Natural killer cell (primary cell): ENCODE measurements at places on chromosomes 3 and 15. TPM values are rescaled to one million over a fixed set of nuclear protein-coding genes. Genes with fewer than 3 reads are reported as not detected.

DNA sequence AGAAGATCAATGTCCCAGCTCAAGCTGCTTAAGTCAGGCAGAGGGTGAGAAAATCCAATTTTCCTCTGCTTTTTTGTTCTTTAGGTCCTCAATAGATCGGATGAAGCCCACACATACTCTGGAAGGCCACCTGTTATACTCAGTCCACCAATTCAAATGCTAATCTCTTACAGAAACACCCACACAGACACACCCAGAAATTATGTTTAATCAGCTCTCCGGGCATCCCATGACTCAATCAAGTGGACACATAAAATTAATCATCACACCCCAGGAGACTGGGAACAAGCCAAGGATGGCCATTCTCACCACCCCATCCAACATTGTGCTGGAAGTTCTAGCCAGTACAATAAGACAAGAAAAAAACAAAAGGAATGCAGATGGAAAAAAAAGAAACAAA lies 67.8 kb upstream of the SLC24A5 start:
- DNase-seq = no peak

- DNase-seq = no peak
These were observed 237.8 kb upstream of the GADL1 start for GRCh38 chr3:31132132-31132769.

- no peak for DNase-seq
These were observed 38.8 kb downstream of the SATB1 start for GRCh38 chr3:18386274-18386890.

- DNase-seq = no peak
These were observed 139.7 kb upstream of the CPNE4 start for GRCh38 chr3:132174500-132174899.

GRCh38 chr3:12004741-12005513 lies 739 bp downstream of the SYN2 start:
- DNase-seq = no peak

- DNase-seq = no peak
These were observed 394.1 kb downstream of the OCA2 start for GRCh38 chr15:27705056-27705455.

DNA sequence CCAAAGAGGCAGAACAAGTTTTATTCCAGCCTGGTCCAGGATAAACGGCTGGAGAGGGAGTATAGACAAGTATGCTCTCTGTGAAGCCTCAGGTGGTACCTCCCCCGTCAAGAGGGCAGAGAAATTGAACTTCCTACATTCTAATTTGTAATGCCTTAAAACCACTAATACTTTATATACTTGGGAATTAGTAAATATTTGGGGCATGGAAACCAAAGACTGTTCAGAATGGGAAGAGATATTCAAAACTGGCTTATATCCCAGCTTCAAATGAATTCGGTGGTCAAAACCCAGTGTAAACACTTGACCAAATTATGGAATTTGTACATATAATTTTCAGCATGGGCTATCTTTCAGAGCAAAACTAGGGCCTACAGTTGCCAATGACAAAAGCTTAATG lies 122.6 kb downstream of the FBN1 start:
- DNase-seq = no peak

GRCh38 chr3:121979734-121980449 lies 42.2 kb downstream of the ILDR1 start:
- DNase-seq = no peak

DNA sequence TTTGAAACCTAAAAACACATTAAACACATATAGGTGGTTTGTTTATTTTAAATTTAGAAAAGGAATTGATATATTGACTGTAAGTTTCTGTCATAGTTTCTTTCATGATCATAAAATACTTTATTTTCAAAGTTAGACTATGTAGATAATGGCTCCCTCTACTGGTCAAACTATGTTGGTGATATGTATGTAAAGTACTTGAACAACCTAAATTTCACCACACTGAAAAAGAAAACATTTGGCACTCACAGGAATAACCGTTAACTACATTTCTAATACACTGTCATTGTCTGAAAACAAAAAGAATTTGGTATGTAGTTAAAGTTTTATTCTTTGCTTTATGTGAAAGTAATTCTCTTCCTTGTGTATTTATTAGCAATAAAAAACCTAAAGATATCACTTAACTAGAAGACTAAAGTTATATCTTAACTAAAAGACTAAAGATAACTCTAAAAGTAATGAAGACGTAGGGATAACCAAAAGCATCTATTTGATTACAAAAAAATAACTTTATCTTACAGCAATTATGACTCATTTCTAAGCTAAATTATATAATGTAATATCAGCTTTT lies 427.5 kb downstream of the VGLL3 start:
- no peak for DNase-seq

GRCh38 chr15:89883518-89883917 lies 10.3 kb downstream of the AP3S2 start:
- no peak for DNase-seq

DNA sequence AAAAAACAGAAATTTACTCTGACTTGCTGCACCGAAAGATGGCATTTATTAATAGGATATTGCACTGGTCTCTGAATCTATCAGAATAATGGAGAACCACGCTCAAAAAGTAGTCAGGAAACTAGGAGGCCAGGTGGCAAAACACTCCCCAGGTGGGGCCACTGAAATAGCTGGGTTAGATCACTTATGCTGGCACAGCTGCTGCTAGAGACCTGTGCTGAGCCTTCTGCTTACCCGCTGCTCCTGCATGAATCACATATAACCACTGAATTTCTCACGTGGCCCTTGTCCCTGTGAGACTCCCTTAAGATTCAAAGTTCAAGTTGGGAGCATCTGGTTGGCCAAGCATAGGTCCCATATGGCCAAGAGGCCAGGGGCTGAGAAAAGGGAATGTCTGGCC lies 66.0 kb upstream of the OXTR start:
- DNase-seq = no peak

DNA sequence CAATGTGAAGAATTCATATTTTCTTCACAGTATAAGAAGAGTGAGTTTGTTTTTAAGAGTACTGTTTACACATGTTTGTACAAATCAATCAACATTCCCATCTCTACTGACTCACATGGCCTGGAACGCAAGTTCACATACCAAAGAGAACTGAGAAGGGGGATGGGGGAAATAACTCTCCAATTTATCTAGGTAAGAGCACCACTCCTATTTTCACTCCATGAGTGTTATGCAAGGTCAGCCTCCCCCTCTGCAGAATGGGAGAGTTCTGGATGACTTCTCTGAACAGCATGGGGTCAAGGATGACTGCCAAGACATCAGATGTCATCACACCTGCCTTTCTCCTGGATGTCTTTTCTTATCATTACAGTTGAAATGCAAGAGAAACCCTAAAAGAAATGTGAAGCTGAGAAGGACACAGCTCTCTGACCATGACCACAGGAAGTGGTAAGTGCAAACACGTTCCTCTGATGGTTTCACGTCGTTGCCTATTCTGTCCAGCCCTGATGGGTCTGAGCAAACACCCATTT lies 95.2 kb downstream of the SEMA6D start:
- no peak for DNase-seq

GRCh38 chr3:26099692-26100091 lies 309.8 kb downstream of the OXSM start:
- DNase-seq = no peak

GRCh38 chr3:62795978-62796657 lies 79.1 kb downstream of the CADPS start:
- DNase-seq = no peak

DNA sequence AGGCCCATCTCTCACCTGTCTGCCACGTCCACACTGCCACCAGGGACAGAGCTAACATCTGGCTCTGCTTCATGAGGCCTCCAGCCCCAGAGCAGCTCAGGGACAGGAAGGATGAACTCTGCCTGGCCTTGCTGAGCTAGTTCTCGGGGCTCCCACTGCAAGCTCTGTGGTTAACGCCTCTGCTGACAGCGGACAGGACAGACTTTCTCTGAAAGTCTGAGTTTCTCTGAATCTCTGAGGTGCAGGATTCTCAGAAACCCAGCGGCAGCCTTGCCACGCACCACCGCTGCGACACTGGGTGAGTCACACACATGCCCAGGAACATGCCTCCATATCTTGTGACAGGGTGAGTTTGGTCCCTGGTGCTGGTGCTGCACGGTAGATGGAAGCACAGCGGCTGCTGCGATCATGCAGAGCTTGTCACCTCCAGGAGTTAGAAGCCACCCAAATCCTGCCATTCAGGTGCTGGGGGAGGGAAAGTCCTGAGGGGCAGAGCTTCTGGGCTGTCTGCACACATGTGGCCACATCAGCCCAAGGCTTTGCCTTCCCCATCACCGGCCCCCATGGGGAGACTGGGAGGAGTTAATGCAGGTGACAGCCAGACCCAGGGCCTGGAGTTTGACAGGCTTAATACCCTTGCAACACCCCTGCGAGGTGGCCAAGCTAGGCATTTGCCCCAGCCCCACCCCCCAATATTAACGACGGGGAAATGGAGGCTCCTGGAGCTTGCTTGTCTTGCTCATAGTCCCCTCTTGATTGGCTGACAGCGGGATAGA lies 267.0 kb downstream of the PLCL2 start:
- peak; percentile 80 for DNase-seq

- no peak for DNase-seq
These were observed 616.0 kb upstream of the TBL1XR1 start for GRCh38 chr3:177813322-177813721.

DNA sequence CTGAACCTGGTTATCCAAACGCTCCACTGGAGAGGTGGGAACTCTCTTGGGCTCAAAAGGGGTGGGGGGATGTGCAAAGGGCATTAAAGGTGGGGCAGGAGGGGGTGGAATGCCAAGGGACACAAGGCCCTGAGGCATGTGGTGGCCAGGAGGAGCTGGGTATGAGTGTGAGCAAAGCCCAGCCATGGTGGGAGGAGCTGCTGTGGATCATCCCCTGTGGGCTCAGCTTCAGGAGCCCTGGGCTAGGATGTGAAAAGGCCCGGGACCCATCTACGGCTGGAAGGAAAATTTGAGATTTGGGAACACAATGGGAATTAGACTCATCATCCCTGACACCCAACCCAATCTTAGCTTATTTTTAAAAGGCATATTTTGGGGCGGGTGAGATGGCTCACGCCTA lies 33.3 kb downstream of the MGLL start:
- no peak for DNase-seq

GRCh38 chr3:126867190-126867862 lies 115.6 kb upstream of the PLXNA1 start:
- no peak for DNase-seq

- no peak for DNase-seq
These were observed 40.9 kb downstream of the SAMMSON start for GRCh38 chr3:70040386-70040785.

DNA sequence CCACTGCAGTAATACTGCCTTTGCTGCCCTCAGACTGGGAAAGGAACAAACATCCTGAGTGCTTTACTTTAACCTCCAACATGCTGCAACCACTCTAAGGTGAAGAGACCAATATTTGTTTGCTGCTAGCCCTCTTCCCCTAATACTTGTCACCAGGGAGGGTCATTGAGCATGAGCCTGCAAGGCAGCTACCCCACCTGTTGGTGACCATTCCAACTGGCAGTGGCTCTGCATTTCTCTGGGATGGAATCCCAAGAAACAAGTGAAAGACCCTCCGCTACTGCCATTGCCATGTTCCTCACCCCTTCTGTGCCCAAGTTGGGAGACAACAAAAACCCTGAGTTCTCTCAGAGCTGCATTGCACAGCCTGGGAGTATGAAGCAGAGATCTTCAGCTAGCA lies 462.7 kb downstream of the ZBBX start:
- no peak for DNase-seq

DNA sequence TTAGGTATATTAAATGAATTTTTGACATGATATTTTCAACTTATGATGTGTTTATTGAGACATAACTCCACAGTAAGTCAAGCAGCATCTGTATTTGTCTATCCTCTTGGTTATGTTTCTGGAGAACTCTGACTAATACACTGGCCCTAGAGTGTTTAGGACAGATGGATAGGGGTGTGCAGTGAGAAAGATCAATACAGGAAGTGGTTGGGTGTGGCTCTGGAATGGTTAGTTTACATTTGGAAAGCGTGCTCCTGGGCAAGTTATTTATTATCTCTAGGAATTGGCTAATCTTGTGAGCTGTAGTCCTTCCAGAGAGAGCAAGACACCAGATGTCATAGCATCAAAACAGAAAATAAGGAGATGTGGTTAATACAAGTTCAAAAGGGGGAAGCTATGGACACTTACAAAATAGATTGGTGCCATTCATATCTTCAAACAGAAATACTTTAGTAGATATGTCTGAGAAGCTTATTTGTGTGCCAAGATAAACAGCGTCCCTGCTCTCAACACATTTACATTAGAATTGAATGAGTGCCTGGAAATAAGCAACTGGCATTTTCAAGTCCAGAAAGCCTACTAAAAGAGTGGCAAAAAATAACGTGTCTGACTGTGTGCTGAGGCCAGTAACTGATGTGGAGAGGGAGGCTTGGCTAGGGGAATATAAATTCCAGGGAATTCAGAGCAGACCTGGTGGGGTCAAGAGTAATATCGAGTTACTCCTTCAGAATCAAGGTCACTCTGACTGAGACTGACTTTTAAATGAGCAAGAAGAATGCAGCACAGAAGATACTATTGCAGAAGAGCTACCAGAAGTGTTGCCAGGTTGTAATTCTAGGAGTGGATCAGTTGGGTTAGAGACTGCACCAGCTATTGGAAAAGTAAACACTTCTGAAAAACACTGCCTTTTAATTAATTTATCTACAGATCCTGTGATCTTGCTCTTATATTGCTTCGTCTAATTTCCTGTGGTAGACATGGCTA lies 33.4 kb upstream of the PLAAT1 start:
- no peak for DNase-seq

DNA sequence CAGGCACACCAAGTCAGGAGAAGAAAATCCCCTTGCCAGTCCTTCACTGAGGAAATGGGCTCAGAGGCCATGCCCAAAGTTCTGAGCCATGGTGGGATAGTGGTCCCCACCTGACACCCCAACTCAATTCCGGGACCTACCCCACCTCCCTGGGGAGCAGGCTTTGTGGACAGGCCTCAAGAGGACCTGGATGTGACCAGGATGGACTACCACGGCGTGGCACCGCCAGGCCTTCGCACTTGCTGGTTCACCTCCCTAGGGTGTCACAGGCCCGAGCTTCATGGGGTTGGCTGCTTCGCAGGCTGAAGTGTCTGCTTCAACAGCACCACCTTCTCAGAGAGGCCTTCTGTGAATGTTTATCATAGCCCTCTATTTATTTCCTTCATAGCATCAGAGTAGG lies 31.7 kb downstream of the POC1A start:
- no peak for DNase-seq

GRCh38 chr3:140906785-140907184 lies 34.9 kb upstream of the SLC25A36 start:
- DNase-seq = no peak

- DNase-seq = no peak
These were observed 296.2 kb downstream of the CHL1 start for GRCh38 chr3:492586-493316.

- no peak for DNase-seq
These were observed 12.1 kb downstream of the BLM start for GRCh38 chr15:90729261-90729660.

SLC28A1 gene
- total RNA-seq = not detected

NECTIN3 gene
- 3.7 TPM for total RNA-seq

IL17RB gene
- 0.25 TPM for total RNA-seq

UROC1 gene
- total RNA-seq = not detected

GPR176 gene
- total RNA-seq = not detected

GOLGA8T gene
- 2.6 TPM for total RNA-seq

HIGD2B gene
- total RNA-seq = 1.8 TPM
